ENCODE measurements at places on chromosomes 1 and 21. TPM values are rescaled to one million over a fixed set of nuclear protein-coding genes. Genes with fewer than 3 reads are reported as not detected.

GRCh38 chr1:56061824-56062223 is 517.5 kb downstream of the PLPP3 start:
- no peak for DNase-seq

- DNase-seq, result no peak
These were observed 1496.5 kb downstream of the PLA2G4A start for GRCh38 chr1:188325211-188325610.

DNA sequence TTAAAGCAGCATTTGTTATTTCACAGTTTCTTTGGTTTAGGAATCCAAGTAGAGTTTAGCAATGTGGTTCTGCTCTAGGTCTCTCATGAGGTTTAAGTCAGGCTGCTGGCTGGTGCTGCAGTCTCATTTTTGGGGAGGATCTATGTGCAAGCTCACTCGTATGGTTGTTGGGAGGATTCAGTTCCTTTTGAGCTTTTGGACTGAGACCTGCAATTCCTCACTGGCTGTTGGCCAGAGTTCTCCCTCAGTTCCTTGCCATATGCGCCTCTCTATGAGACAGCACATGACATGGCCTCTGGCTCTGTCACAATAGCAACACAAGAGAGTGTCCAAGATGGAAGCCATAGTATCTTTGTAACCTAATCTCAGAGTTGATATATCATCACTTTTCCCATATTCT is 91.0 kb downstream of the OLFML2B start:
- no peak for DNase-seq

DNA sequence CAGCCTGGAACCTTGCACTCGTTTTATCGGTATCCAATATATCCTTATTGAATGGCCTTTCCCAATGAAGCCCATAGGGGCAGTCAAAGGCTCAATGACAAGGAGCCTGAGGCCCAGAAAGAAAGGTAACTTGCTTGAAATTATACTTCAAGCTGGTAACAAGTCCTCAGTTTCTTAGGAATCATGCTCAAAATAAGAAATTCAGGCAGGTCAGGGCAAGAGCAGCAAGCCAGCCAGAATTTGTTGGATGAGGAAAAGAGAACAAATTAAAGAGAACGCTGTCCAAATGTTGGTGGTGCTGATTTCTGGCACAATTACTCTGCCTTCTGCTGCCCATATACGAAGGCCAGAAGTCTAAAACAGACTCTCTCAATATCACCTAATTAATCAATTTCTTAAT is 77.6 kb downstream of the DDX20 start:
- DNase-seq, result peak; percentile 6

GRCh38 chr1:46152016-46152415 is 19.6 kb upstream of the PIK3R3 start:
- peak; percentile 58 for DNase-seq

DNA sequence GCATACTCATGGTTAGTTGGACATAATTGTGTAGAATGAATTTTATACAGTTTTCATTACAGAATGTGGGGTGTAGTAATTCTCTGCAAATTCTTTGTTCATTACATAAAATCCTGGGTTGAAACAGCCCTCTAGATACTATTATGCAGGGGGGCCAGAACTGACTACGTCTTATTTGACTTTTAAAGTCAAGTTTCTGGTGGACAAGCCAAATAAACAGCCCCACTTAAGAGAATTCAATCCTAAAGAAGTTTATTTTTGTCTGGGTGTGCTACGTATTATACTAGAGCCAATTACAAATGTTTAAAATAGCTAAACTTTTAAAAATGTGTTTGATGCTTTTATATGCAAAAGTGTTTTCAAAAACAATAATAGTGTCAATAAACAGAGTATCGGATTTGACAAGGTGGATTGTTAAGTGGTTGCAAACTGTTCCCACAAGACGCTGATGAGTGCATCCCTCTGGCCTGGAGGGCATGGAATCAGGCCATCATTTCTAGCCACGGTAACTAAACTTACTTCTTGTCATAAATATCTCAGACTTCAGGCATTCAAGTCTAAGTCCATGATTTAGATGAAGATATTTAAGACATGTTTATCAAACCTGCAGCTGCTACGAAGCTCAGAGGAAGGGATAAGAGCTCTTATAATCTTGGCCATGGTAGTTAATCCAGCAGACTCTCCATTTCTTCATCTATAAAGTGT is 646.3 kb downstream of the KIF26B start:
- peak; percentile 94 for DNase-seq

DNA sequence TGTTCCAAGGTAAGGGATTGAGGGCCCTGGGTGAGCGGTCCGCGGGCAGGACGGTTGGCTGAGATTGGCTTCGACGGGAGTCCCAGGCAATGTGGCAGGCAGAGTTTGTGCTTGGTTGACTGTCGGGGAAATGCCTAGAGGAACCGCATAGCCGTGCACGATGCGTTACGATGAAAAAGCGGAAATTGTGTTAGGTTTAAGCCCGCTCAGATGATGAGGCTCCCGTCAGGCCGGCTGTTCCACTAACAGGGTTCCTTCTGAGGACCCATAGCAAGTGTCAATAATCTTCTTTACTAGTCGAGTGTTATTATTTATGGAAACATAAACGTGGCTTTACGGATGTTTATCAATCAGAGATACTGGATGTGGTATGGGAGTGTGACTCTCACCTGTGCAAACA is 117.8 kb upstream of the COL6A1 start:
- DNase-seq, result no peak

DNA sequence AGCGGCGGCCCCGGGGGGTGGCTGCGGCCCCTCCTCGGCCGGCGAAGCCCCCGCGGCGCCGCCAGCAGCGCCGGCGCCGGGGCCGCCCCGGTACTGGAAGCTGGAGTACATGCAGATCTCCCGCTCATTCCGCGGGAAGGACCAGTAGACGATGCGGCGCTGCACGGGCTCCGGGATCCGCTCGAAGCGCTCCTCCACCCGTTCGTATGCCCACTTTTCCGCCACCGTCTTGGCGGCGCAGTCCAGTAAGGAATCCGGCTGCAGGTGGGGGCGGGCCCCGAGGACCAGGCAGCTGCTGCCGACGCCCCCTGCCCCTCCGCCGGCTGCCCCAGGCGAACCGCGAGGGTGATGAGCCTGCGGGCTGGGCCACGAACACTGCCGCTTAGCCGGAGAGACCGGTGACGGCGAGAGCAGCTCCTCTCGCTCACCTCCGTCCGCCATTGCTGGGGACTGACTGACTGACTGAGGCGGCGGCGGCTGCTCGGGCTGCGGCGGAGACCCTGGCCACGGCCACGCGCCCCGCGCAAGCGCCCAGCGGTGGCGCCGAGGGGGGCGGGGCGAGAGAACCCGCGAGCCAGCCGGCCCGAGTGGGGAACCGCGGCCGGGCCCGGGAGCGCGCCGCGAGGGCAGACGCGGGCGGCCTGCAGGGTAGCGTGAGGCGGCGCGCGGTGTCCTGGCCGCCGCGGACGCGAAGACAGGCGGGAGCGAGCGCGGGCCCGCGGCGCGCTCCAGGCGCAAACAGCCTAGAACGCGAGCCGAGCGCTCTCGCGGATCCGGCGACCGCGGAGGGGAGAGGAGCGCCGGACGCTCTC is at the start of gene ZSWIM5:
ZSWIM5 (minus strand) TSS at position 696 of the 812 bp plus-strand sequence; CDS start at position 441, 255 bp downstream.
- peak; percentile 56 for DNase-seq

GRCh38 chr1:228045871-228046270 is 36.6 kb upstream of the ARF1 start:
- DNase-seq, result no peak

DNA sequence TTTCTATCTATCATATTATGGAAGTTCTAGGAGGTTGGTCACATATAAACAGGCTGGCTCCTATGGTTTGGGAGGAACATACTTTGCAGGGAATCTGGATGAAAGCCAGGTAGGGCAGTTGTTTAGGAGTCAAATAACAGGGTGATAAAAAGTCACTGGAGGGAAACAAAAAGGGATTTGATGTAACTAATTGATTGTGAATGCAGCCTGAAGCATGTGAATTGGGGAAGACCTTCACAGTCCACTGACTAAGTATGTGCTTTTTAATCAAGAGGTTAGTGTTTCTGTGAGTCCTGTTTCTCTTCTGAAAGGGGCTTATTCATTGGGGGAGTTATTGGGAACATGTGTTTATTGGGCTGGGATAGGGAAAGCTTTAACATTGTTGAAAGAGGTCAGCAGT is 41.3 kb downstream of the HMCN1 start:
- DNase-seq, result peak; percentile 29

DNA sequence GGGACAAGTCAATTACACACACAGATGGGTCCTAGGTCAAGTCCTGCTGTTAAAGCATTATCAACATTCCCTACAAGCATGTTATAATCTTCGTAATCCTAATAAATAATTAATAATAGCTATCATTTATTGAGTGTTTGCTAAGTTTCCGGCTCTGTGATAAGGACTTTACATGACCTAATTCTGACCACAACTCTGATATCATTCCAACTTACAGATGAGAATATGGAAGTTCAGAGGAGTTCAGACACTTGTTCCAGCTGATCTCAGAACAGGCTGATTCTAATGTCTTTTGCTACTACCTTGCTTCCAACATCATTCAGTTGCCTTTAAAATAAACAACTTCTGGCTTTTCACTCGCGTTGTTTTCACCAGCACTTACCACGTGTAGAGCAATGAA is 770.1 kb upstream of the CXADR start:
- DNase-seq, result no peak

DNA sequence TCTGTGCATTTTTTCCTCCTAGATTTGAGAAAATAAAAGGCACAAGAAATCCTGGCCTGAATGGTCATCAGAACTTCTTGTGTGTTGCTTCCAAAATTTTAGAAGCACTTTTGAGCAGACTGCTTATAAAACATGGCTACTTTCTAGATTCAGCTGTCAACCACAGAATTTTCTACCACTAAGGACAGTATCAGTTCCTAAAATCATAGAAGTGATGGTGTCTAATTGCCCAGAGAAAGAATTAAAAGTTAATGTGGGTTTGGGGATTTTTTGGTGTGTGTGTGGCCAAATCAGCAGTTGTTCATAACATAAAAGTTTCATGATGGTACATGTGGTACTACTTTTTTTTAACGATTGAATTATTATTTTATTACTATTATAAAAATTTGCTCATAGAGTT is 171.4 kb upstream of the SNX7 start:
- DNase-seq, result no peak

DNA sequence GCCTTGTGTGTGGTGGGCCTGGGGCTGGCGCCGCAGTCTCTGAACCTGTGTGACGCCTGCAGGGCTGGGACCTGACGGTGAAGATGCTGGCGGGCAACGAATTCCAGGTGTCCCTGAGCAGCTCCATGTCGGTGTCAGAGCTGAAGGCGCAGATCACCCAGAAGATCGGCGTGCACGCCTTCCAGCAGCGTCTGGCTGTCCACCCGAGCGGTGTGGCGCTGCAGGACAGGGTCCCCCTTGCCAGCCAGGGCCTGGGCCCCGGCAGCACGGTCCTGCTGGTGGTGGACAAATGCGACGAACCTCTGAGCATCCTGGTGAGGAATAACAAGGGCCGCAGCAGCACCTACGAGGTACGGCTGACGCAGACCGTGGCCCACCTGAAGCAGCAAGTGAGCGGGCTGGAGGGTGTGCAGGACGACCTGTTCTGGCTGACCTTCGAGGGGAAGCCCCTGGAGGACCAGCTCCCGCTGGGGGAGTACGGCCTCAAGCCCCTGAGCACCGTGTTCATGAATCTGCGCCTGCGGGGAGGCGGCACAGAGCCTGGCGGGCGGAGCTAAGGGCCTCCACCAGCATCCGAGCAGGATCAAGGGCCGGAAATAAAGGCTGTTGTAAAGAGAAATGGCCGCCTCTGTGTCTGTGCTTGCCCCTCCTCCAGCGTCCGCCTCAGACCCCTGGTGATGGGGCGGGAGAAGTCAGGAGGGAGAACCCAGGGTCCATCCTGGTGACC is 788 bp downstream of the ISG15 start:
- DNase-seq, result no peak

- DNase-seq, result peak; percentile 99
These were observed 237.0 kb downstream of the MRPL39 start for GRCh38 chr21:25370311-25370744.

GRCh38 chr1:51605961-51606723 is 10.8 kb upstream of the OSBPL9 start:
- no peak for DNase-seq

DNA sequence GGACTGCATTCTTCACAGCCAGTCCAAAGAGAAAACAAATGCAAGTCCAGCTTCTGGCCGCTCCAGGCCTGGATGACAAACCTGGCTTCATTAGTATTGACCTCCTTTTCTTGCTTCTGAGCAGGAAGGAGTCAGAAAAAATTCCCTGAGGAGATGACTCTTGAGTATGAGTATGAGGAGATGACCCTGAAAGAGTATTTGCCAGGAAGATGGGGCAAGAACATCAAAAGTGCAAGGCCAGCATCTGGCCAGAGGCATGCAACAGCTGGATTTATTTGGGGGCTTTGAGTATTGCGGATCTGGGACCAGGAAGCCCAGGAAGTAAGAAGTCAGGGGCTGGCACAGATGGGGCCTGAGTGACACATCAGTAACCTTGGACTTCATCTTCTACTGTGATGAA is 113.9 kb downstream of the GLIS1 start:
- no peak for DNase-seq

Gene HRNR
- total RNA-seq, result not detected

Gene CIART
- total RNA-seq, result 11.4 TPM

Gene RIMS3
- 0.64 TPM for total RNA-seq

Gene PGLYRP3
- not detected for total RNA-seq

Gene KCNK1
- total RNA-seq, result 5.9 TPM

Gene DENND1B
- total RNA-seq, result 13.6 TPM

Gene SPAG17
- not detected for total RNA-seq

Measured in M059J (cell line).